NCI-H460 (cell line): ENCODE measurements at places on chromosomes 3 and 15. TPM values are rescaled to one million over a fixed set of nuclear protein-coding genes. Genes with fewer than 3 reads are reported as not detected.

GRCh38 chr15:66747886-66748707, 46.1 kb downstream of the SMAD6 start:
- no peak for DNase-seq

DNA sequence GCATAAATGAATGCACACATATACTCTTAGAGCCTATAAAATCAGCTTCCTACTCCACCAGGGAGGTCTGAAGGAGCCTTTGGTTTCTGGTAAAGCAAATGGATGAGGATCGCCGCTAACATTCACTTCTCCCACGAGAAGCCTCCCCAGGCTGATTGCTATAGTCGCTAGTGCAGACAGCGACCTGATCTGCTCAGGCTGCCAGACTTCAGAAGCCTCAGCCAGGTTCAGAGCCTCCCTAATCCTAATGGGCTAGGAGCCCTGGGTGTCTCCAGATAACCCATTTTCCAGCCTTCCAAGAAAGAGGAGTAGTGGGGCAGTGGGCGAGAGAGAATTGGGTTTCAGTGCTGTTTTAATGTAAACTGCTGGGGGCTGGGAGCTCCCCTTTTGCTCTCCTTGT, 35.4 kb downstream of the TPM1 start:
- no peak for DNase-seq

Gene GP9
- not detected in 2 replicates for total RNA-seq

DNA sequence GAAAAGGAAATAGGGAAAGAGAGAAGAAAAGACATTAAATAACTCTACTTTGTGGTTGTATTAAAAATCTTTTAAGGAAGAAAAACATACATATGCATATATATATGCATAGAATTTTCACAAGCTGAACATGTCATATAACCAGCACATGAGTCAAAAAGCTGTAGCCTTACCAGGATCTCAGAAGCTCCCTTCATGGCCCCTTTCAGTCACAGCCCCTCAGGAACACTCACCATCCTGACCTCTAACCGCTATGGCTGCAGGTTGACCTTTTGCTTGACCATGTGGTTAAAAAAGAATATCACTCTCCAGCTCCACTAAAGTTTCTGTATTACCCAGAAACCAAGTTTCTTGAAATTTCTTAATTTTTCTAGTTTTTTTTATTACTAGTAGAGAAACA, 103.4 kb downstream of the CHST2 start:
- DNase-seq: no peak

- DNase-seq: no peak
Observed at GRCh38 chr15:76393614-76394013, 57.0 kb downstream of the ISL2 start.

GRCh38 chr3:62187022-62187431, 186.3 kb downstream of the FEZF2 start:
- no peak for DNase-seq

DNA sequence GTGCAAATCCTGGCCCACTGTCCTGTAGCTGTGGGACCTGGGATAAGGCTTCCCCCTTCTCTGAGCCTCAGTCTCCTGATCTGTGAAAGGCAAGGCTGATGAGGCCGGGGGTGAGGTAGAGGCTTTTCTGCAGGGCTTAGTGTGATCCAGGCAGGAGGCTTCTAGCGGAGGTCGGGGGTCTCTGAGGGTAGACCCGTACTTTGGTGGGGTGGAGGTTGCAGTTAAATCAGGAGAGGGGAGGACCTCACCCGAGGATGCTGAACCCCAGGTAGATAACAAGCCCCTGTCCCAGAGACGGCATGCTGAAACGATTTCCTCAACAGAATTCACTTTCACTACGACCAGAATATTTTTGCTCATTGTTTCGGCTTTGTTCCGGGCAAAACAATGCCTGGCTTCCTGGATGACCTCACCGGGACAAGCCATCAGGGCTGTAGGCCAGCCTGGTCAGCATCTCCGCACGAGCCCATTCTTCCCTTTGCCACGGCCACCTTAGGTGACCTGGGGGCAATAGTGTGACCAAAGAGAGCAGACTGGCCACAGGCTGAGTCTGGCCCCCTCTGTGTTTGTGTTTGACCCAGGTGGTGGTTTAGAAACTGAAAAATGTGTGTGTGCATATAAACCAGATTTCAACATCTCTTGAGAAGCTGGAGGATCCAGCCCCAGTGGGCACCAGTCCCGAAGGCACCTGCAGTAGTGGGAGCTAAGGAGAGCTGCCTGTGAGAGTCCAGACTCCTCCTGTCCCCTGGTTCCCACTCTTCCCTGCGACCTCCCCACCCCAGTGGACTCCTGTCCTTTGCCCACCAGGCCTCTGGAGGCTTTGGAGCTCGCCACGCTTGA, 33.0 kb downstream of the SLC6A6 start:
- DNase-seq: no peak

Gene ACAN
- total RNA-seq: not detected in 2 replicates

GRCh38 chr3:161770484-161771386, 274.1 kb downstream of the OTOL1 start:
- DNase-seq: no peak

- DNase-seq: no peak
Observed at GRCh38 chr15:96254173-96254572, 76.3 kb upstream of the NR2F2 start.

DNA sequence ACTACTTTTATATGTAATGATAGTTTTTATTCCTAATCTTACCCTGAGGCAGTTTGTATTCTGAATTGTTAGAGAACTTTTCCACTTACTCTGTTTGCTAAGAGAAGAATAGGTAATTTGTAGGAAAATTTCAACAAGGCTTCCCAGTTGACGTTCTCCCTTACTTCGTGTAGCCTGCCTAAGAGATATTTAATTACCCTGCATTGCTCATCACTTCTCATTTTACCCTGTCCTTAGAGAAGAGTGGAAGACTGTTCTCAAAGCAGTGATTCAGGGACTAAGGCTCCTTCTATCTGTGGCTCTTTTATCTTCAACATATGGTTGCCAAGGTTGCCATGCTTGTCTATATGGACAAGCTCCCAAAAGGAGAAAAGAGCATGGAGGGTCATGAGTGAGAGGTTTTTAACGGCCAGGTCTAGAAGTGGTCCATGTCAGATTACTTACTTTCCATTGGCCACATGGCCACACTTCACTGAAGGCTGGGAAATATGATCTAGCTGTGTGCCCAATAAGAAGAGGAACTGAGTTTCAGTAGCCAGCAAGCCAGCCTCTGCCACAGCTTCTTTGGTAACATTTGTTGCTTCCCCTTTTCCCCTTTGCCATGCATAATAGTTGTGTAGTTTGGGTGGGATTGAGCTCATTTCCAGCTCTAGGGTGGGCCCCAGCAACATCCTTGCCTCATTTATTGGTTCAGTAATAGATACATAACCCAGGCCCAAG, 22.1 kb downstream of the PDE8A start:
- DNase-seq: no peak

DNA sequence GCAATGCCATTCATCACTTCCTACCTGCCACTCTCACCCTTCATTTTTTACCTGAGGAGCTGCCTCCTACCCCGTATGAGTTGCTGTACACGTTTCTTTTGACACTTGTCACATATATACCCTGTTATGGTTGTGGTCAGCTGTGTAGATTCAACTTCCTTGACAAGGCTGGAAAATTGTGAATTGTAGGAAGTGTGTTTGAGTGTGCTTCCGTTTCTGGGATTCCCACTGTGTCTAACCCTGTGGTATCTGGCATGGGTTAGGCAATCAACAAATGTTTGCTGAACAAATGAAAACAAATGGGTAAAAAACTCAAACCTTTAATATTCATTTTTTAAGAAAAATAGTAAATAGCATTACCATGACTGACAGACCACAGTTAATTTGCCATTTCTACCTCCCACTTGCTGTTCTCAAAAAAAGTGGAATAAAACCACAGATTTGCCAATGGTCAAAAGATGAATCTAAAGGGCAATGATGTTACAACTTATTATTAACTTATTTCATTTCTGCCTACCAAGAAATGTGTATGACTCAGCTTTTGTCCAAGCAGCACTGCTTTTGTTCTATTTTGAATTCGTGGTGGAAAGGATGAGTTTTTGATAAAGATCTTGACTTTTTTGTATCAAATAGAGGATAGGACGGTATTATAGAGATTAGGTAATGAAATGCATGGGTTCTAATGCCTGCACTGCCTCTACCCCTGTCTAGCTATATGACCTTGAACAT, 404.6 kb downstream of the LPP start:
- no peak for DNase-seq

Gene NR2E3
- 0.23 and 0.37 TPM in 2 replicates for total RNA-seq

Gene GOLGA8G
- not detected in 2 replicates for total RNA-seq

DNA sequence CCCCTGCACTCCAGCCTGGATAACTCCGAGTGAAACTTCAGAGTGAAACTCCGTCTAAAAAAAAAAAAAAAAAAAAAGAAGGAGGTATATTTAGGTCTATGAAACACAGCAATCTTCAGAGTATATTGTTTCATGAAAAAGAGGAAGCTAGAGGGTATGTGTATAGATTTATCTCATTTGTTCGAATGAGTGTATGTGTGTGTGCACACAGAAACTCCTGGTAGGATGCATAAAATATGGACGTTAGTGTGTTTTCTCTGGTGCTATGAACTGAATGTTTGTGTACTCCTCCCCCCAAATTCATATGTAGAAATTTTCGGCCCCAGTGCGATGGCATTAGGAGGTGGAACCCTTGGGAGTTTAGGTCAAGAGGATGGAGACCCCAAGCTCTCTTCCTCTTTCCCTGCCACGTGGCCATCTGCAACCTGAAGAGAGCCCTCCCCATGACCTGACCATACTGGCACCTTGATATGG, 98.6 kb upstream of the KLF13 start:
- DNase-seq: no peak

DNA sequence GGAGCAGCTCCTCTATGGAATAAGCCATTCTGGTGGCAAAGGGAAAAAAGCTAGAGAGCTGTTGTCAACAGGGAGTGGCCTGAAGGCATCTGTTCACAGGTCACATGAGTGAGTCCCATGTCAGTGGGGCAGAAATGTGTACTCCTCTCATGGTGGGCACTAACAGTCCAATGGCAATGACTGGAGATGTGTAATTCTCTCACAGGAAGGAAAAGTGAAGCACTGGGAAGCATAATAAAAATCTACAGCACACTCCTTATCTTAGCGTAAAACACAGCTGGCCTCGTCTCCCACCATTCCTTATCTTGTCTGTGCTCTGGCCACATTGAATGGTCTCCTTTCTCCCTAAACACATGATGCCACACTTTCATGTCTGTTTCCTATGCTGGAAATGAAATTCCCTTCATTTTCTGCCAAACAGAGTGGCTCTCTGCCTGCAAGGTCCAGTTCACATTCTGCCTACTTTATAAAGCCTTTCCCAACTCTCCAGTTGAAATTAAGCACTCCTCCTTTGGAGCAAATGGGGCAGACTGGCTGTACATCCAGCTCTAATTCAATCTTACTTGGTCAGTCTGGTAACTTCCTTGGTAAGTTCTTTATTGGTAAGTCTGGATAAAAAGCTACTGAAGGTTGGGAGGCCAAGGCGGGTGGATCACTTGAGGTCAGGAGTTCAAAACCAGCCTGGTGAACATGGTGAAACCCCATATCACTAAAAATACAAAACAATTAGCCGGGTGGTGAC, 139.8 kb downstream of the RPL22L1 start:
- no peak for DNase-seq

DNA sequence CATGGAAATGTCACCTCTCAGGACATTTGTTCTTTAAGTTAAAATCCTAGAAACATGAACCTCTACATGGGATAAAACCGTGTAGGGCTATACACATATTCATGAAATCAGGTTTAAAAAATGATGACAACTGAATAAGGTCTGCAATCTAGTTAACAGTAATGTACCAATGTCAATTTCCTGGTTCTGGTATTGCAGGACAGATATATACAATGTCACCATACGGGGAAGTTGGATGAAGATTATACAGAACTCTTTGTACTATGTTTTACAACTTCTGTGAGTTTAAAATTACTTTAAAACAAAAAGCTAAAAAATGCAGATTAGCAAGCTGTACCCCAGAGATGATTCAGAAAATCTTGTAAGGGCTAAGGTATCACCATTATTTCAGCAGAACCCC, 6.7 kb downstream of the CNTN3 start:
- no peak for DNase-seq

GRCh38 chr3:174457758-174458157, 401.4 kb upstream of the NAALADL2 start:
- DNase-seq: no peak

- DNase-seq: no peak
Observed at GRCh38 chr3:38636464-38636863, 13.0 kb downstream of the SCN5A start.

Gene EEF1AKMT4
- 15.1 and 15.8 TPM in 2 replicates for total RNA-seq

Gene SCN5A
- total RNA-seq: 0.06 and 0.10 TPM in 2 replicates

Gene CDHR4
- total RNA-seq: not detected in 2 replicates
